ENCODE measurements at places on chromosomes 13 and 19.

DNA sequence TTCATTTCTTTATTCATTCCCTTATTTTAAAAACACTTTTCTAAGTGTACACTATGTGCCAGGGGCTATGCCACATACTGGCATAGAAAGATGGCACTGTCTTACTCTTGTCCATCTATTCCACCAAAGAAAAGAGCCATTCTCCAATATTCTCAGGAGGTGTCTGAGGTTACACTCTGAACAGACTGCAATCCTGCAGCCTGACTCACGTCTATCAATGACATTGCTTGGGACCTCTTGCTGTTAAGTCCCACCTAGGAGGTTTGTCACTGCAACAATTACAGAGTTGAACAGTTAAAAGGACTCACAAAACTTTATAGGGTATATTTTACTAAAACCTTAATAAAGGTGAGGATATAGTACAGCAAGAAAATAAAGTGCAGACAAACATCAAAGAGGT, 512.9 kb upstream of the HTR2A start:
- no peak for DNase-seq

DNA sequence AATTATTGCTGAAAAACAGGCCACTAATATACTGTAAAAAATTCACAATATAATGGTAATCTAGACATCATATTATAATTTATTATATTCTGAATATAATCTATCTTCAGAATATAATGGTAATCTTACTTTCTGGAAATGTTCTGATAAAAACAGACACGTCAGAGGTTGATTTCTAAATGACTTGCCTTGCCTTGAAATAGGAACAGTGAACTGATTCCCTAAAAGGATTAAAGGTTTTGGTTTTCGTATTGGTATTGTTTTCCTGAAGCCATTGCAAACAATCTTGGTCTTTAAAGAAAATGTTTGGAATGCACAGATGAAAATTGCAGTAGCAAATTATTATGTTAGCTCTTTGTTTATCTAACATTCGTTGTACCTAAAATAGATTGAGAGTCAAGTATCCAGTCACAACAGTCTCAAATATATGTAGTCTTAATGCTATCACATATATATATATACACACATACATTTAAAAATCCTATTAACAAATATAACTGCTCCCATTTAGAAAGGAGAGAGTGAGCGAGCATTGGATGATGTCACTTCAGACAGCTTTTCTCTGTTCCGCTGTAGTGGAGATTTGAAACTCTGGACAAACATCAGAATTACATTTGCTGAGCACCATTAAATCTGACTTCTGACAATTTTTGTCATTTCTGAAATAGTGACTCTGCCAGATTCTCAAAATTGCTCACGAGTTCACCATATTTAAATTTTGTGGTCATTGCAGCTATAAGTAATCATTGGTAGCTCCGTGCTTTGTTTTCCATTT, 1.7 kb downstream of the ITM2B start:
- no peak for DNase-seq

DNA sequence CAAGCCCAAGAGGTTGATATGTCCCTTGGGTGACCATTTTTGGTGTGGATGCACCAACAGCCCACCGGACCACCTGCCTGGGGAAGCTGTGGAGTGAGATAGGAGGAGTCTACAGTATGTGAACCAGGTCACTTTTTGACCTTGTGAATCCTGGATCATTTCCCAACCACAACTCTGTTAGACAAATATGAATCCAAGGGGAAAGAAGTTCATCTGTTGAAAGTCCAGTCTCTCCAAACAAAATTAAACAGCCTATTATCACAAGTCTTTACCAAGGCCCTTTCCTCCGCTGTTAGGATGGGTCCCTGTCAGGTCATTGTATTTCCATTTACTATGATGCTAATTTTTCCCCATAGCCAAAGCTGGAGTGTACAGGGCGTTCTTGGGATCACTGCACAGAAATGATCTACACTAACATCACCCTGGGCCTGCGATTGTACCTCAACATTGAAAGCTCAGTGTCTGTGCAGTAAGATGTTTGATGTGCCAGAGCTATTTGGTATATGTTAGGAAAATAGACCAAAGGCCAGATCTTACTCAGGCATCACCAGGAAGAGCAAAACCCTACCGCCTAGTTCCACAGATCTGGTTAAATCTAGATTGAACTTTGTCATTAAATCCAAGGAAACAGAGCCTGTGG, 117.1 kb downstream of the STARD13 start:
- no peak for DNase-seq

- no peak for DNase-seq
These were observed 507.4 kb upstream of the KLF12 start for GRCh38 chr13:74641586-74641985.

- no peak for DNase-seq
These were observed 76.8 kb upstream of the ZNF835 start for GRCh38 chr19:56748378-56748777.

DNA sequence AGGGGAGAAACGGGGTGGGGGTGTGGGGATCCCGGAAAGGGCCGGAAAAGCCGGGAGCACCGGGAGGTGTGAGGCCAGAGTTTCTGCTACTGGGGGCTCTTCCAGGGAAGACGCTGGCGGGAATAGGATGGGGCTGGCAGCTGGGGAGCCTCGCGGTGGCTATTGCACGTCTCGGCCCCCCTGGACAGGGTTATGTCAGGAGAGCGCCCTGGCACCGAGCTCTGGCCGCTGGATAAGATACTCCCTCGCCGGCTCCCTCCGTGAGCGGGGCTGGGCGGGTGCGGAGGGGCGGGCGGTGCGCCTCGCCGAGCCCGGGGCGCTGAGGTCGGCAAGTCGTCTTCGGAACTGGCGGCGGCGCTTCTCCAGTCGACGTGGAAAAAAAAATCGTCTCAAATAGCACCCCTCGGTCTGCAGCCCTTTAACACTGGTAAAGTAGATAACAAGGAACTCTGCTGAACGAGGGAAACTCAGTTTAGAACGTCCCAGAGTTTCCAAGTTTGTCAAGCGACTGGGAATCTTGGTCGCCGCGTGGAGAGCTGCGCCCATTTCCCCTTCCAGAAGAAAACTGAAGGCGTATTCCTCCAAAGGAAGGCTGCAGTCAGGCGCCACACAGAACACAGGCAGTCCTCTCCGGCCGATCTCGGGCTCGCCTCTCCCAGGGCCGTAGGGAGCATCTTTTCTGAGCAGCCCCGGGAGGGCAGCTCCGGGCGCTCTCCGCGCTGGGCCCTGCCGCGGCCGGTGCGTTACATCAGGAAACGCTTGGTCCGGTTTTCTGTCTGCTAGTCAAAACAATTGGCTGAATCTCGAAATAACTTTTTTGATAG, 115.1 kb downstream of the KCNRG start:
- peak; percentile 44 for DNase-seq

DNA sequence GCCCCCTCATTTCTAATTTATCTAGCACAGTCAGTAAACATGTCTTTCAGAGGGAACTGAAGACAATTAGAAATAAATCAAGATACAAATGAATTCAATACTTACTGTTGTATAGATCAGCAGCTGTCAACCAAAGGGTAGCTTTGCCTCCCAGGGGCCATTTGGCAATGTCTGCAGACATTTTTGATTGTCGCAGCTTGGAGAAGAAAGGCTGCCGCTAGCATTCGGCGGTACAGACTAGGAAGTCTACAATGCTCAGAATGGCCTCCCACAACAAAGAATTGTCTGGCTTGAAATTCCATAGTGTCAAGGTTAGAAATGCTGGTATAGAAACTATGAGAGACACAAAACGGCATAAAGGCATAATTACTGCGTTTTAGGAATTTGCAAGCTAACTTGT, 91.6 kb downstream of the RGCC start:
- no peak for DNase-seq

- no peak for DNase-seq
These were observed 8.0 kb downstream of the MAP2K2 start for GRCh38 chr19:4115818-4116385.
